ENCODE measurements at places on chromosomes 6 and 20.

- DNase-seq = peak; percentile 10
Observed at GRCh38 chr6:42616716-42617115, 52.9 kb downstream of the UBR2 start.

DNA sequence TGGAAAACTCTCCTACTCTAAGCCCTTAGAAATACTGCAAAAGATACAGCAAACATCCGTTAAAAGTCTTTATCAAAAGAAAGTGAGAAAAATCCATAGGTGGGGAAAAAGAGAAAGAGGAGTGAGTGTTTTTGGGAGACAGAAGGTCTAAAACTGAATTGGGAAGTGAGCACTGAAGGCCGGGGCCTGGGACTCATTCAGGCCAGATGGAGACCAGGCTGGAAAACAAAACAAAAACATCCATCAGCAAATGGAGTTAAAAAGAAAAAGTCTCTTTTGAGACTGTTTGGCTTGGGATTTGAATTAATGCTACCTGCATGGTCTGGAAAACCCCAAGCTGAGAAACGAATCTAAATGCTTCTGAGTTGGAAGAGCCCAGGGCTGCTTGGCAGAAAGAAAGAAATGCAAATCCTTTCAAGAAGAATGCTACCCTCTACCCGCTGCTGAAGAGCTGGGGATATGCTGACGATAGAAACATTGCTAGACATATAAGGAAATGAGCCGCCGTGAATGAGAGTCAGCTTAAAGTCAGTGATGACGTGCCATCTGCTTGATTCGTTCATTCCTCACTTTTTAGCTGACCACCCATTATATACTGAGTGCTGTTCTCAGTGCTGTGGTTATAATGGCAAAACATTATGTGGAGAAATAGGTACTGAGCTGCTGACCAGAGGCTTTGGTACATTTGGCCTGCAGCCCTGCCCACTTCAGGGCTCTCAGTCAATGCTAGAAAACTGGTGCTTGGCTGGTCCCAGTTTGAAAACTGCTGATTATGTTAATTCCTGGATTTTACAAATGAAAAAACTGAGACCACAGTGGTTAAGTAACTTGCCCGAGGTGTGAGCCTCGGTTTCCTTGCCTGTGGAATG lies 28.0 kb upstream of the TULP4 start:
- DNase-seq = peak; percentile 82

GRCh38 chr20:53045941-53046340 lies 73.8 kb downstream of the TSHZ2 start:
- DNase-seq = no peak

DNA sequence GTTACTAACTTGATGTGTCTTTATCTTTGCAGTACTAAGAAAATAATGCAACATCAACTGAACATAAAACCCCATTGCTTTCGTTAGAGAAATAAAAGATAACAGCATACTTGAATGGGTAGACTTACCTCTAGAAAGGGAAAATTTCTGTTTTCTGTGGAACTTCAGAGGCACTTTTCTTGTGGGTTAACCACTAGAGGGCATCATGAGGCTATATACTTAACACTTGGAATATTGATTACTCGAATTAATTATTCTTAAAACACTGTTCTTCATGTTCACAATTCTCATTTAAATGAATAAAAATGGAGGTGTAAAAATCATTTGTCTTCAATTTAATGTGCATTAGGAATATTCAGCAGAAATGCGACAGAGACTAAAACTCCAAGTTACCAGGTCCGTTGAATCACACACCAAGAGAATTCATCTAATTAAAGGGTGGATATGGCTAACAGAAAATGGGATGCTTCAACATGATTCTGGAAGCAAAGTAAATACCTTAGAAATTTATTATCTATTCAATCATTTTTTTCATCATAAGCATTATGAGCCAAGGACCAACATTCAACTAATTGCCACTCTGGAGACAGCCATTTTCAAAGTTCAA lies 330.8 kb upstream of the PREP start:
- DNase-seq = peak; percentile 43

GRCh38 chr20:3660262-3661059 lies 2.7 kb downstream of the GFRA4 start:
- DNase-seq = no peak

DNA sequence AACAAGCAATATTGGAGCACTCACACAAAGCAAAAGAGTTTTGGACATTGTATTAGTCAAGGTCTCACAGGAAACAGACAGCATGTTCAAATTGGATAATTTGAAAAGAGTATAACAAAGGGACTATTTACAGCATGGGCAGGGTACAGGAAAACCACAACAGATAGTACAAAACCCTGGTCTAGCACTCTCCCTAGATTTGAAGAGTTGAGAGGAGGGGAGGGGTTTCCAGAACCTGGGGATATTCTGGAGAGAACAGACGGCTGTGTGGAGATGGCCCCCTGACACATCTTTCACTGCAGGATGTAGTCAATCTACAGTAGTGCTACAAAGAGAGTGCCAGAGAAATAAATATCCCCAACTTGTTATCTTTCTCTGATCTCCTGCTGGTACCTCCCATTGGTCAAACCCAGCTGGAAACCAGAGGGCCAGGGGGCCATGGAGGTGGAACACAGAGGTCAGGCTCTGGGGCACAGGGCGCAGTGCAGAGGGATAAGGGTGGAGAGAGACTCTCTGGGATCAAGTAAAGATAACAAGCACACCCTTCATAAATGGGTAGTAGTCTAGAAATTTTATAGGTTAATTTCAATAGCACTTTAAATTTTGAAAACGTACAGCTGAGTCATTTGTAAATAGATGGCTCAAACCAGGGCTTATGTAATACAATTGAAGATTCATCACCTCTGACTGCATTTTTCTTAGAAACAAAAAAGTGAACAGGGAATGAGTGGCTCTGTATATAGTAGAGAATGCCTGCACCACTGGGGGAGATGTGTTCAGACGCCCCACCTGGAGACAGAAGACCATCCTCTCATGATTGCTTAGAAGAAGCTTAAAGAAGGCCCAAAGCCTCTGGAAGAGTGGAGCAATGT lies 25.7 kb downstream of the RCAN2 start:
- DNase-seq = peak; percentile 45

GRCh38 chr6:15131651-15132061 lies 114.2 kb upstream of the JARID2 start:
- DNase-seq = no peak

GRCh38 chr20:37314099-37314498 lies 24.6 kb downstream of the MANBAL start:
- DNase-seq = no peak

- DNase-seq = peak; percentile 28
Observed at GRCh38 chr6:143007646-143008045, 53.0 kb upstream of the AIG1 start.

- DNase-seq = no peak
Observed at GRCh38 chr6:90386399-90387382, 90.0 kb upstream of the BACH2 start.

- DNase-seq = peak; percentile 65
Observed at GRCh38 chr20:49880177-49880576, 35.2 kb downstream of the SPATA2 start.

DNA sequence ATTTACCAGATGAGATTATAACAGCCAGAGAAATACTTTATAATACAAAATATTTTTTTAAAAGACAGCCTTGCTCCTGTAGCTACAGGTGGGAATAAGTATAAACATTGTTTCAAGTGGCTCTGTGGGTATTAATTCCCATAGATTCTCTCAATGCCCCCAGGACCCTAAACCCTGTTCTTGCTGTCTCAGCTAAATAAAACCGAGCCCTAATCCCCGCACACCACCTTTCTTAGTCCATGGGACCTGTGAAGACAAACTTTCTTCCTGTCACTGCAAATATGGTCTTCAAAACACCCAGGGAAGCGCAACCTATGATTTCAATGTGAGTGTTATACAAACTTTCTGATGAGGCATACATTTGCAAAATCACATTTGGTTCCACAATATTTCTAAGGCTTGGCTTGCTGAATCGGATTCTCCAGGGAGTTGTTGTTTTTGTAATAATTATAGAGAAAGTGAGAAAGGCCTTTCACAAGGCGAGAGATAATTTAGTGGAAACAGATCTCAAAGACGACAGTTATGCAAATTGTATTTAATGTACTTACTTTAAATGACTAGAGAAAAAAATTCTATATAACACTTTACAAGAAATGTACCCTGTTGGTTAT lies 11.1 kb downstream of the SMLR1 start:
- DNase-seq = no peak

DNA sequence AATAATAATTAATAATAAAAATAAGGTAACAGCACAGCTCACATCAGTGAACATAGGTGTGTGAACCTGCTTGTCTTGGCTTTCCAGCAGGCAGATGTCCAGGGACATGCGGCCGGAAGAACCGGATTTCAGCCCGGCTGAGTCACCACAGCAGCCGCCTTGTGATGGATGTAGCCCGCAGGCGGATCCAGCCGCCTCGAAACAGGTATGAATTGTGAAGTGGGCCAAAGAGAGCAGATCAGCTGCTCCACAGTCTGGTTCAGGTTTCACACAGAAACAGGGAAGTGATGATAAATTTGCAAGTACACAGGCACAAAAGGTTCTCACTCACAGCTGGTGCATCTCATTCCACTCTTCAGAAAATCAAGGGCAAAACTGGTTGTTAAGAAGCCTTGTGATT lies 55.1 kb downstream of the ID4 start:
- no peak for DNase-seq

DNA sequence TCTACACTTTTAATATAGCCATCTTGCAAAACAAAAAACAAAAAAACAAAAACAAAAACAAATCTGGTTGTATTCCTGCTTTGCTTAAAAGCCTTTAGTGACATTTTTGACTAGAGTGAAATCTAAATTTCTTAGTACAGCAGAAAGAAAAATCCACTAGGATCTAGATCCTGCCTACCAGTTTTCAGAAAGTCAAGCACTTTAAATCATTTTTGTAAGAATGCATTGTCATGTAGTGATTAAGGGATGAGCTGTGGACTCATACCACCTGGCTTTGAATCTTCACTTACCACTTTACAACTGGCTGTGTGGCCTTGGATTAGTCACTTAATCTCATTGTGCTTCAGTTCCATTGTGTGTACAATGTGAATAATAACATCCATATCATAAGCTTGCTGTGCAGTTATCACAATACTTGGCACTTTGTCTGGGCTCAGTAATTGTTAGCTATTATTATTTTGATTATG lies 4.0 kb downstream of the MKKS start:
- DNase-seq = peak; percentile 49

GRCh38 chr6:15512721-15513120 lies 150.1 kb downstream of the DTNBP1 start:
- DNase-seq = no peak

GRCh38 chr6:36418558-36418957 lies 24.1 kb downstream of the PXT1 start:
- no peak for DNase-seq

DNA sequence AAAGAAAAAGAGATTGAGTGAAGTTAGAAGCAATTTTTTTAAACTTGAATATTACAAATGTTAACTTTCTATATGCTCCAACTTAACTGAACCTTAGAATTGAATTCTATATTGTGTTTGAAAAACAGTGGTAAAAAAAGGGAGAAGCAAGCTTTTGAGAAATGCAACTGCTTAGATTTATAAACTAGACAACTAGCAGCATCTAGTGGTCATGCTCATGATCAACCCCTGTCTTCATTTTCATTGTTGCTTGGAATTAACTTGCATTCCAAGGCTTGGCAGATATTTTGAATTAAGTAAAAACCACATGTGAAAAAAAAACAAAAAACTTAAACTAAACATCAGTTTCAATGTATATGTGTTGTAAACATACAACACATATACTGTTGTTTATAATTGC lies 113.1 kb downstream of the C6orf58 start:
- peak; percentile 36 for DNase-seq

GRCh38 chr6:786946-787763 lies 94.2 kb upstream of the EXOC2 start:
- DNase-seq = no peak

Data from iris pigment epithelial cell (primary cell).